ENCODE measurements at places on chromosomes 6 and 20.

DNA sequence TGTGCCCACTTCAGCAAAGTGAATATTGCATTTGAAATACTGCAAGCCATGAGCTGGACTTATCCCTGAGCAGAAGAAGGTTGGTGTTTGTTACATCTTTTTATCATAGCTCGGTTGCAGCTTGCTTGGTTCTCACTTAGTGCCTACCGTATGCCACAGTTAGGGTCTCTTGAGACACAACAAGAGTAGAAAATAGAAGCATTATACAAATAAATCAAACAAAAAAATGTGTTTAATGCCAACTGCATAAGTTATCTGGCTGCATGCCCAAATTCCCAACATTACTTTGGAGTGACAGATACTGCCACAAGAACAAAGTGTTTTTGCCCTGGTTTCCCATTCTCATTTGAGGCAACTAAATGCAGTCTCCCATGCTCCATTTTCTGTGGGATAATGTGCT lies 53.9 kb upstream of the LAMP5 start:
- DNase-seq = peak; percentile 65

DNA sequence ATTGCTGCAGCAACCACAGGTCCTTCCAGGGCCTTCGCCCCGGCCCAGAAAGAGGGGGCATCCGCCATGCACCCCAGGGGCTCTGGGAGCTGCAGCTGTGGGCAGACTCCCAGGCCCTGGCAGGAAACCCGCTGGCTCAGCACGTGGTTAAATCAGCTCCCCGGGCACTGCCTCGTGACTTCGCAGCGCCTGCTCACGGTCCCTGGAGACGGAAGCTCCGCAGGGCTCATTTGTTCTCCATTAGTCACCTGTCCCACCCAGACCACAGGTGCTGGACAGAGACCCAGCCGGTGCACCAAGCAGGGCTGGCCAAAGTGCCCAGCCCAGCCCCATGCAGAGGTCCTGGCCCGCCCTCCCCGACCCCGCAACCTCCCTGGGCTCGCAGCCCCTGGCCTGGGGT lies 14.7 kb downstream of the KCNQ2 start:
- no peak for DNase-seq

DNA sequence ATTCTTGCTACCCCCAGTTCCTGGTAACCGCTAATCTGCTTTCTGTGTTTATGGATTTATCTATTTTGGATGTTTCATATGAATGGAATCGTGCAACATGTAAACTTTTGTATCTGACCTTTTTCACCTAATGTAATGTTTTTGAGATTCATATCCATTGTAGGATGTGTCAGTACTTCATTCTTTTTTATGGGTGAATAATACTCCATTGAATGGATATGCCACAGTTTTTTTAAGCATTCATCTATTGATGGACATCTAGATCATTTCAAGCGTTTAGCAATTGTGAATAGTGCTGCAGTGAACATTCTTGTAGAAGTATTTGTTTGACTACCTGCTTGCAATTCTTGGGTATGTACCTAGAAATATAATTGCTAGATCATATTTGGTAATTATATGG lies 13.0 kb downstream of the KDM1B start:
- no peak for DNase-seq

- peak; percentile 81 for DNase-seq
Measured at GRCh38 chr6:147040121-147040910, 163.9 kb upstream of the STXBP5 start.

DNA sequence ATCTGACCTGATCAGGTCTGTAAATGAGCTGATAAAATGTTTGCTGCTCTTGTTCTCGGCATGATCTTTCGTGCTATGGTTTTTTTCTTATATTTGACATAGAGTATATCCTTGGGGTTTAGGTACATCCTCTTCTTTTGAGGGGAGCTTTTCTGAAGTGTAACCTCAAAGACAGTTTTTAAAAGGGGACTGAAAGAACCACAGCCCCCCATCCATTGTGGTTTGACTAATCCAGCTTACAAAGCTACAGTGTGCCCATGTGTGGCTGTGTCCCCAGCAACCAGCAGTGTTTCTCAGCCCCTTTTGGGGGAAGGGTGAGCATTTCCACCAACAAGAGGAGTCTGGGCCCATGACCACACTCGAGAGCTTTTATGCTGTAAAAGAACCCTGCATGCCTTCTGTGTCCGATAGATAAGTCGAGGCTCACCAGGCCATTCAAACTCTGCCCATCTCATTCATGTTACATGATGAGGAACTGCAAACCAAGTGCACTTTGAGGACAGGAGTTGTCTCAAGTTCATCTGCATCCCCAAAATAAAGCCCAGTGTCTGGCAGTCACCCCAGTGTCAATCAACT lies 266.0 kb downstream of the SLC24A3 start:
- no peak for DNase-seq

GRCh38 chr6:44733868-44734267 lies 346.4 kb downstream of the CDC5L start:
- no peak for DNase-seq

DNA sequence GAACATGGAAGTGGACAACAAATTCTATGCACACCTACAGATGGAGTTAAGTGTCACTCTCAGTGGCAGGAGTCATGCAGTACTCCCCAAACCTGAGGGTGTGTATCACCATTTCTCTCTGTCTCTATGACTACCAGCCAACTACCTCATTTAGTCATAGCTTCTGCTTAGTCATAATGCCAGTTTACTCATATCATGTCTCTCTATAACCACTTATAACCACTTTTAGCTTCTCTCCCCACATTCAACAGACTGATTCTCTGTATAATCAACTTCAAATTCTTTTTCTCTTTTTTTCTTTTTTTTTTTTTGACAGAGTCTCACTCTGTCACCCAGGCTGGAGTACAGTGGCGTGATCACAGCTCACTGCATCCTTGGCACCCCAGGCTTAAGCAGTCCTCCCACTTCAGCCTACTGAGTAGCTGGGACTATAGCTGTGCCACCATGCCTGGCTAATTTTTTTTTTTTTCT lies 13.8 kb upstream of the GTF3C6 start:
- peak; percentile 88 for DNase-seq

DNA sequence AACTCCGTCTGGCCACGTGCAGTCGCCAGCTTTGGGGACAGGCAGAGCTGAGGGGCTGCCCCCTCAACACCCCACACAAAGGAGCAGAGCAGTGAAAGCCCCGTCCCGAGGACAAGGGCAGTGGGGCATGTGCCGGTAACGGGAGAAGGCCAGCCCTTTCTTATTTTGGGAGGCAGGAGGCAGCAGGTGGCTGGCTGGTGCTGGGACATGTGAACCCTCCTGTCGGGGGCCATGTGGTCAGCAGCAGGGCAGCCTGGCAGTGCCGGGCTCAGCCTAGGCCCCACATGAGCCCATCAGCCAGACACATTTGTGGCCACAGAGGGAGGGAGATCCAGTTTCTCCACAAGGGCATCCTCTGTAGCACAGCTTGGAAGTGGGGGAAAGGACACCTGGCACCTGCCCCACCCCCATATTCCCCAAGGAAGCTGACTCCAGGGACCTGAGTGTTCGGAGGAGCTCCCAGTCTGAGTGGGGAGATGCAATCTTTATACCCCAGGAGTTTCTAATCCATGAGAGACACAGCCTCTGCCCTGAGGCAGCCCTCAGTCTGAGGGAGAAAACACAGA lies 137.6 kb downstream of the MRPL14 start:
- no peak for DNase-seq

DNA sequence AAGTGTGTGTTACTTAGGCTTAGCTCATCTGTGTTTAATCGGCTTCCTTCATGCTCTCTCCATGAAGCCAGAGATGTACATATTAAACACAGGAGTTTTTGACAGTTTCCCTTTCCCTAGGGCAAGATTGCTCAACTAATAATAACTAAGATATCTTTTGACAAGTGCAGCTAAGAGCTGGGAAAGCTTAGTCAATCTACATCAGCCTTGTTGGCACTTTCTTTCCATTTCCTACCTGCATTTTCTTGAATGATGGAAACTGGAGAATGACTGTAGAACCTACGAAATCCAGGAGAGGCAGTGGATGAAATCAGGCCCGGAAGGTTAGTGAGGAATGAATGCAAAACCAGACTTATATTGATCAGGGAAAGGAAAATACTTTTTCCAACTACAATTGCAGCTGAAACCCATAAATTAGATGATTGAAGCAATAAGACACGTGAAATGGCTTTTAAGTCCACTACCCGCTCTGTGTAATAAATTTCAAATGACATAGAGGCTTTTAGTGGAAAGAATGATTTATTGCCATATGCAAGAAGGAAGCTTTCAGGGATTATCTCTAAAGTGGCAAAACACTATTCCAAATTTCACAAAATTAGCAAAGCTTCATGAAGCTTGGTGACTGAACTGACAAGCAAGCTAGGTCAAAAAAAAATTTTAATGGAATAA lies 237.2 kb upstream of the ID4 start:
- DNase-seq = no peak

All from fibroblast of skin of right biceps (primary cell).